ENCODE measurements at places on chromosomes 13 and 19. TPM values are rescaled to one million over a fixed set of nuclear protein-coding genes. Genes with fewer than 3 reads are reported as not detected.
A peak's percentile ranks its signal among the peaks of the same experiment; 100 is the strongest.

DNA sequence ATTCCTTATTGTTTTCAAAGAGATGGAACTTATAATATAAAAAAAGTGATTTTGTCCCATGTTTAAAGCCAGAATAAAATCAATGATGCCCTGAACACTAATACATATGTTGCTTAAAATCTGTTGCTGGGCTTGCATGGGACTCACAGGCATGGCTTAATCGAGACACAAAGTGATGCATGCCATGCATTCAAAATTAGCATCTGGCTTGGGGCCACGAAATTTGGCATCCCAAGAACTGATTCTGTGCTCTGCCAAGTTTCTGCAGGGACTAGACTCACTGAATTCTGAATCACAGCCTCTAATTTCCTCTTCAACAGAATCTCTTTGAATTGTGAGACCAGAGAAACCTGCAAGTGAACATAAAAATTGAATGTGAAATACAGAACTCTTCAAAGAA is 109.2 kb downstream of the PCDH17 start:
- no peaks in the 10 kb centered on the region for H3K36me3 ChIP-seq
- no peak for DNase-seq
- H3K4me3 ChIP-seq = no peak overlapping the region
- no peaks in the 10 kb centered on the region for H3K27me3 ChIP-seq
- no peaks in the 10 kb centered on the region for H3K4me1 ChIP-seq
- no peak overlapping the region for H3K27ac ChIP-seq

The NOP53 gene
- total RNA-seq = 141 TPM

DNA sequence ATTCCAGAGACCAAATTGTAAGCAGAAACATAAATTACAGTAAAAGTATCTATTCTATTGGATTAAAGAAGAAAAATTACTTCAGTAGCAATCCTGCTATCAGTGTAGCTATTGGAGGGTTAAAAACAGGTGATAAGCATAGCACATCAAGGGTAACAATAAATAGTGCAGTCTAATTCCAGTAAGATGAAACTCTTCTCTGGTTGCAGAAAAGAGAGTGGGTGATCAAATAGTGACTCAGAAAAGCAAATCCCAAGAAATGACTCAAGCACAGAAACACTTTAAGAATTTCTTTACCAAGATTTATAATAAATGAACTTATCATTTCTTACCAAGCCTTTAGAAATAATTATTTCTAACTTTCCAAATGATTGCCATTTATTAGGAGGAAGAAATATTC is 135.7 kb downstream of the LMO7 start:
- DNase-seq = no peak
- H3K4me3 ChIP-seq = no peak overlapping the region
- H3K27me3 ChIP-seq = no peaks in the 10 kb centered on the region

The SPACA4 gene
- not detected for total RNA-seq

DNA sequence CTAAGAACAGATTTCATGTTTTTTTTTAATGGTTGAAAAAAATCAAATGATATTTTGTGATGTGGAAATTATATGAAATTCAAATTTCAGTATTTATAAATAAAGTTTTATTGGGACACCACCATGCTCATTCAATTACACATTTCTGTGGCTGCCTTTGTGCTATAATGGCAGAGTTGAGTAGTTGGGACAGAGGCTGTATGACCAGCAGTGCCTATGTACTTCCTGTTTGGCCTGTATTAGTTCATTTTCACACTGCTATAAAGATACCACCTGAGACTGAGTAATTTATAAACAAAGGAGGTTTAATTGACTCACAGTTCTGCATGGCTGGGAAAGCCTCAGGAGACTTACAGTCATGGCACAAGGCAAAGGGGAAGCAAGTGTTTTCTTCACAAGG is 33.6 kb downstream of the AKAP11 start:
- H3K4me3 ChIP-seq = no peak overlapping the region
- H3K36me3 ChIP-seq = no peaks in the 10 kb centered on the region
- H3K27me3 ChIP-seq = no peaks in the 10 kb centered on the region

GRCh38 chr13:94710881-94711560 is 1.3 kb downstream of the SOX21 start:
- no peak for DNase-seq
- H3K4me3 ChIP-seq = no peak overlapping the region
- H3K36me3 ChIP-seq = no peaks in the 10 kb centered on the region
- H3K27ac ChIP-seq = no peak overlapping the region
- peaks cover 10% of the 10 kb centered on the region for H3K4me1 ChIP-seq

DNA sequence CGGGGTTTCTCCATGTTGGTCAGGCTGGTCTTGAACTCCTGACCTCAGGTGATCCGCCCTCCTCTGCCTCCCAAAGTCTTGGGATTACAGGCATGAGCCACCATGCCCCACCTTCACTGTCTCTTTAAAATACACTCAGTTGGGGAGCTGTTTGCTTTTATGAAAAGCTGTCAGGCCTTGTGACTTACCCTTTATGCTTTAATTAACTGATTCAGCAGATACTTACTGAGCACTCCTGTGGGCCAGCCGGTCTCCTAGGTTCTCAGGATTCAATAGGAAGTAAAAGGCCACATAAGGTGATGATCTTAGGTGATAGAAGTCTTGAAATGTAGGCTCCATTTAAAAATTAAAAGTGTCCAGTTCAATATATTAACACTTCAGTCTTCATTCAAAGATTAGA is 7.5 kb downstream of the UBAC2 start:
- H3K4me3 ChIP-seq = no peak overlapping the region
- H3K4me1 ChIP-seq = peaks cover 12% of the 10 kb centered on the region
- no peak overlapping the region for H3K27ac ChIP-seq
- no peaks in the 10 kb centered on the region for H3K27me3 ChIP-seq
- DNase-seq = no peak
- no peaks in the 10 kb centered on the region for H3K36me3 ChIP-seq

The TINCR gene
- not detected for total RNA-seq

The CGB8 gene
- not detected for total RNA-seq

DNA sequence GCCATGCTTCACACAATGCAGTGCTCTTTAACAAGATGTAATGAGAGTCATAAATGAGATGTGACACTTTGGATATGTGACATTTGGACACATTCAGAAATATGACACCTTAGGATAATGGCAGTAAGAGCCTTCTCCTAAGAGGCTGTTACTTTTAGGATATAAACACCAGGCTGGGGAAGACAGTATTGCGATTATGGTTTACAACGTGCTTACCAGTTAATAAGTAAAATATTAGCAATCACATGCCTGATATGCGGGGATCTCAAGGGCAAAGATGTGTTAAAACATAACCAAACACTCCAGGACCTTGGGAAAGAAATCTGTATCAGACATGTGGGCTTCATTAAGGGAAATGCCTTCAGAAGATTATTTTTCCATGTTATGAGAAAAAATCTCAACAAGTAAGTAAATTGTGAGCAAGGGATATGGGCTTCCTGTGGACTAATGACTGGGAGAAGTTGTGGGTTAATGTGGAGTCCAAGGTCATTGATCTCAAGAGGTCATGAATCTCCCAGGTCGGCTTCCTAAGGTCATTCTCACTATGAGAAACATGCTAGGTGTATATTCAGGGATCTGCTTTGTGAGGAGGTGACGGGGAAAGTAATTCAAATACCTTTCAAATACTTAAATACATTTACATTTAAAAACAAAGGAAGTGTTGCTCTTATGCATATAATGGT is 105.3 kb downstream of the STARD13 start:
- no peaks in the 10 kb centered on the region for H3K27me3 ChIP-seq
- H3K4me1 ChIP-seq = peaks cover 22% of the 10 kb centered on the region
- H3K36me3 ChIP-seq = no peaks in the 10 kb centered on the region
- no peak overlapping the region for H3K4me3 ChIP-seq
- H3K27ac ChIP-seq = peak overlapping the region; percentile 45
- no peak for DNase-seq

GRCh38 chr19:48644839-48645619 is 958 bp downstream of the CA11 start:
- H3K4me3 ChIP-seq = peak overlapping the region; percentile 94
- peaks cover 14% of the 10 kb centered on the region for H3K4me1 ChIP-seq
- H3K36me3 ChIP-seq = no peaks in the 10 kb centered on the region
- DNase-seq = peak; percentile 77
- no peaks in the 10 kb centered on the region for H3K27me3 ChIP-seq
- H3K27ac ChIP-seq = peak overlapping the region; percentile 88

DNA sequence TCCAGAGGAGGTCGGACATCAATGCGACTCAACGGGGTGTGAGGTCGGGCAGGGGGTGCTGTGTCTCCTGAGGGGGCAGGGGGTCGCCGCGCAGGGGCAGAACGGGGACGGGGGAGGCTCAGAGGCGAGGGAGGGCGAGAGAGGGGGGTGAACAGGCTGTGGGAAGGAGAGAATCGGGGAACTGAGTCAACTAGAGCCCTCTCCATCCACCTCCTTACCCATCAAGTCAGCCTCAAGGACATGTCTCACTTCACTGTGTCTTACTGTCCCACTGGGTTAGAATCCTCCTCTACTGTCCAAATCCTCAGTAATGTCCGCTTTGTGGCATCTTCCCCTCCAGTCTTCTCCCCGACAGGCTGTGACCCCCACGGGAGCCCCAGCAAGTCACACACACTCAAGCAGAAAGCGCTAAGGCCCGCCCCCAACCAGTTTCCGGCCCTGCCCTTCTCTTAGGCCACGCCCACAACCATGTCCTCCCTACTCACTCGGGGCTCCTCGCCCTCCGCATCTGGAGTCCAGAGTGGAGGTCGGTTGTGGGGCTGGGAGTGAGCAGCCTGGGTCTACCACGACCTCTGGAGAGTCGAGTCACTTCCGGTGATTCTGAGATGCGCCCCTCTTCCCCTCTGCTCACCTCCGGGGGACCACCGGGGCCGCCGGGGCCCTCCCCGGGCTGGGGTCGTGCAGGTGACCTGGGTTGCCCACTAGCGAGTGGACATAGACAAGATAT is 9.3 kb downstream of the PLEKHA4 start:
- DNase-seq = no peak
- no peaks in the 10 kb centered on the region for H3K27me3 ChIP-seq
- H3K36me3 ChIP-seq = no peaks in the 10 kb centered on the region
- no peak overlapping the region for H3K4me3 ChIP-seq
- no peaks in the 10 kb centered on the region for H3K4me1 ChIP-seq
